HuH-7 (cell line): ENCODE measurements at places on chromosomes 3 and 15.

DNA sequence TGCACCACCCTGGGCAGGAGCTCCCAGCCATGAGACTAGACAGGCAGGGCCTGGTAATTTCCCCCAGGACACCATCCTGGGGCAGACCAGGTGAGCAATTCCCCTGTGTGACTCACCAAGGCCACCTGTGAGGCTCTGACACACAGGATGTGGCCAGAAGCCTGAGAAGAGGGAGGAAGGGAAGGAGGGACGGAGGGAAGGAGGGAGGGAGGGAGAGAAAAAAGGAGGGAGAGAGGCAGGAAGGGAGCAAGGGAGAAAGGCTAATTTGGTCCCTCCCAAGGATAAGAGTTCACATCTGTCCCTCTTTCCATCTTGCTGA is 25.9 kb downstream of the WNT7A start:
- DNase-seq = no peak

GRCh38 chr3:123412076-123412475 is 36.8 kb downstream of the ADCY5 start:
- no peak for DNase-seq

DNA sequence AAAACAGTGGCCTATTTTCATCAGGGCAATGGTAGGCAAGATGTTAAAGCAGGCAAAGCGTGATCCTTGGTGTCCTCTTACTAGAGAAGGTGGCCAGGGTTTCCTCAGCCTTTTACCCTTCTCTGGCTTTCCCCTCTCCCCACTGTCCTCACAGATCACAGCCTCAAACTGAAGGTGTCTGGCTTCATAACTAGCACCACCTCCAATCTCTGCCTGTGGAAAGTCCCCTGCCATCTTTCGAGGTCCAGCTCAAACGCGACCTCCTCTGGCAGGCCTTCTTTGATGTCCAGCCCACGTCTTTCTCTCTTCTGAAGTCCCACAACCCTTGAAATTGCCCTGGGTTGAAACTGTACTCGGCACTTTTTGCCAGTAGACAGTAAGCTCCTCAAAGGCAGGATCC is 35.9 kb downstream of the CYP19A1 start:
- DNase-seq = no peak

DNA sequence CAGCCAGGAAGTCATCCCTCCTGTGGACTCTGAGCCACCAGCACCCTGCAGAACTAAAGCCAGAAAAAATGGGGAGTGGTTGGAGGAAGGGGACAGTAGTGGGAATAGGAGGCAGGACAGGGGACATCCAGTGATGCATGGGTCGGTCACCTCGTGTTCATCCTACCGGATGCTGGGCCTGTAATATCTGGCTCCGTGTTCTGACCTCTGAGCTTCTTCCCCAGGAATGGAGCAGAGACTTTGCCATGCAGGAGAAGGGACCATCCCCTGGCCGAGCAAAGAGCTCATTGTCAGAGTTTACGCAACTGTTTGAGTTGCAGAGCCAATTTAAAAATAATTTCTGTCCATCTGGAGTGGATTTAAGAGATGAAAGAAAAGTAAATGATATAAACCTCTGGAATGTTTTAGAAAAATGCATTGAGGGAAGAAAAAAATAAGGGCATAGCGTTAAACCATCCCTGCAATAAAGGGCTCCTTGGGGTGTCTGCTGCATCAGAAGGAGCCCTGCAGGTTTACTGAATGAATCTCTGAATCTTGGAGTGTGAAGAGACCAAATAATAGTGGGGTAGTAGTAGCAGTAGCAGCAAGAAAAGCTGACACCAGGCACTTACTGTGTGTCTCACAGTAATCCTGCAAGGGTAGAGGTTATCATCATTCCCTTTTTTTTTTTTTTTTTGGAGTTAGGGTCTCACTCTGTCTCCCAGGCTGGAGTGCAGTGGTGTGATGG is 70.9 kb downstream of the AAGAB start:
- DNase-seq = no peak

DNA sequence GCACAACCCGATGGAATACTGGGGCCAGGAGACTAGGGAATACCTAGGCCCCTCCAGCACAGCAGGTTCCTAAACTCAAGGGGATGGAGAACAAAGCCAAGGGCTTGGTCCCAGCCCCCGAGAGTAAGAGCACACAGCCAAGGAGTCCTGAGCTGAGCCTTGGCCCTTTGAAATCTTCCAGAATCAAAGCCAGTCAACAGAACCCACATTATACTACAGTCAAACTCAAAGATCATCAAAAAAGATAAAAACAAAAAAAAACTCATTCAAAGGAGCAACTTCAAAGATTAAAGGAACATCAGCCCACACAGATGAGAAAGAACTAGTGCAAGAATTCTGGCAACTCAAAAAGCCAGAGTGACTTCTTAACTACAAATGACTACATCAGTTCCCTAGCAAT is 217.0 kb downstream of the ISL2 start:
- DNase-seq = no peak

GRCh38 chr3:138578961-138579574 is 15.0 kb downstream of the CEP70 start:
- no peak for DNase-seq

DNA sequence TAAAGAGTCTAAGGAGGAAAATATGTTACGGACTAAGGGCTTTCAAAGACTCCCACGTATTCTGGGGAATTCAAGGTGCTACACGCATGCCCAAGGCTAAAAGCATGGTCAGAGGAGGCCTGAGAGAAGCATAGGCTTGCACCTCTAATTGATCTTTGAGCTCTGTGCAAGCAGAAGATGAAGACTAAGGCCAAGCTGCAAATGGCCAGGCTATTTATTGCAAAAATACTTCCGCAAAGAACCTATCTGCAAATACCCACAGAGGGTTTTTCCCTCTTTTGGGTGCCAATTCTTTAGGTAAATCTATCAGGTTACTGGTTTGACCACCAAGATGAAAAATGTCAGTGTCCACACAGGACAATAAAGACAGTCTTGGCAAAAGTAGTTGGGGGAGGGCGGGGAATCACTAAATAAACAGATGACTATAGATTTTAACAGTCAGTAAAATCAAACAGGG is 119.5 kb downstream of the STAG1 start:
- peak; percentile 8 for DNase-seq

DNA sequence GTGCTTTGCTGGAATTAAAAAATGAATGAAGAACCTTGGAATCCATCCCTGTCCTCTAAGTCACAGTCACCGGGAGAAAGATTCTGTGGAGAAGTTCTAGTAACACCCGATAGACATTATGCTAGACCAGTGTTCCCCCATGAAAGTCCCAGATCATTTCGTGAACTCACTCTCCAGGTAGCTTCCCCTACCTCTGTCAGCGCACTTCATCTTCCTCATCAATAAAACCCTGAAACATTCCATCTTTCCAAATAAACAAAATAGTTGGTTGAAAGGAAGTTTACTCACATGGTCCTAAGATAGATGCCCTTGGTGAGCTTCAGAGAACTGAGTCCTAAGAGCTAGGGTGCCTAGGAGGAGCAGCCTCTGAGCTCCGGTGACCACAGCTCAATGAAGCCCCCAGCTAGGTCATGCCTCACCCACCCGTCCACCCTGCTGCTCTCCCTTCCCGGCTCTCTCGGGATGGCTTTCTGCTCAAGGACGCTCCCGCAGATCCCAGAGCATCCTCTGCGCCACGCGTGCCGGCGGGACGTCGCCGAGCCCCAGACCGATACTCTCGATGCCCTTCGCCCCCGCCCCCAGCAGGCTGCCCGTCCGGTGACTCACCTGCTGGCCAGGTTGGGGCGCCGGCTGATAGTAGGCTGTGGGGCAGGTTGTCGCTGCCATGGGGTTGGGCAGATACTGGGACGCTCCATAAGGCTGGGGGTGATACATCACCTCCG is 776 bp downstream of the VGLL3 start:
- DNase-seq = peak; percentile 28

DNA sequence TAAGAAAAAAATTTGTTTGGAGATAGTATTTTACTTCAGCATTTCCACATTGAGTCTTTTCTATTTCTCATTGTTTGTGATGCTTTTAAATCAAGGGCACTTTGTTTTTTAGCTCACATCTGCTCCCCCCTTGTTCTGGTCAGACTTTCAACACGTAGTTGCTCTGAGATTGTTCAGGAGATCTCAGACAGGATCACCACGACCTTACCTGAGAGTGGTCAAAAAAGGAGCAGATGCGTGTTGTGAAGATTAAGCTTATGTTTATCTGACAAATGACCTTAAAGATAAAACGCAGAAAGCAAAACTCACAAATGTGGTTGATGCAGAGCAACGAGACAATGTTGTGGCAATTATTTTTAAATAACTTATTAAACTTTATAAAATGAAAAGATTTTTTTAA is 298.3 kb downstream of the ROBO2 start:
- no peak for DNase-seq

- no peak for DNase-seq
Measured at GRCh38 chr15:99058421-99058870, 46.4 kb upstream of the SYNM start.

DNA sequence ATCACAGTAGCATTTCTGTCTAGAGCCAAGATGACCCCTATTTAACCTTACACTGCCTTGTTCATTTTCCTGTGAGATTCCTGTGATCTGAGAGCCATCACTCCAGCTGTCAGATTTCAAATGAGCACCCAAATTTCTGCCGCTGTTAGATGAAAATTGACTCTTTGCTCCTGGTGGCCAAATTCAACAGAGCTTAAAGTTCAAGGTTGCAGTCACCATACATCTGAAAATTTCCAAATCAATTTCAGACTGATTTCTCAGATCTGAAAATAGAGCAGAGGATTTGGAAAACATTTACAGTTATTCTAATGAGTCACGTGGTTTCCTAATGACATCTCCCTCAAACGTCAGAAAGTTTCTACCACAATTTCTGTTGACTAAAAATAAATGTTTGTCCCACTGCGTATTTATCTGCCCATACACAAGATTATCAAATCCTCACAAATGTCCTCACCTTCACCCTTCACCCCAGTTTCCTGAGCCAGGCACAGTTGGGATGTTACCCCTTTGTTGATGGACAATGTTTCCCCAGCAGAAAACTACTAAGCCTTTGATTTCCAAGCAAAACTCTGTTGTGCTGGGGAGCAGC is 16.4 kb downstream of the HDC start:
- no peak for DNase-seq

GRCh38 chr3:13243586-13243985 is 170.4 kb upstream of the IQSEC1 start:
- no peak for DNase-seq

- DNase-seq = no peak
Measured at GRCh38 chr3:129491794-129492193, 36.6 kb upstream of the RHO start.

- DNase-seq = peak; percentile 78
Measured at GRCh38 chr3:9422712-9423424, 25.5 kb downstream of the SETD5 start.

- DNase-seq = no peak
Measured at GRCh38 chr15:47194718-47195117, 522.6 kb upstream of the SEMA6D start.

- DNase-seq = no peak
Measured at GRCh38 chr3:197507081-197507480, 48.7 kb downstream of the BDH1 start.

DNA sequence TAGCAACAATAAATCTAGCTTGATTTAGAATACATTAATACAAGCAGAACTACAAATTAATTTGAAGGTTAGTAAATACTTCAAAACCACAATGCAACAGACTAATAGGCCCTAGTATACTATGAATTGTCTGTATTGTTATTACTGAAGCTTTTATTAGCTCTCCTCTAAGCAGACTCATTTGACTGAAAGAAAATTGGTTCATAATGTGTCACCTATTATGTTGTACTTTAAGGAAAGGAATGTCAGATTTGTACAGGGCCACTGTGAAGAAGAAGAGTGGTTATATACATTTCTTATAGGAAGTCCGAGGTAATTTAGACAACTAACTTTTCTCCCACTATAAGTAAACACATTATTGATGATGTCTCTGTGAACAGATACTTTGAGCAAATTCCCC is 954.5 kb downstream of the ZPLD1 start:
- no peak for DNase-seq

- DNase-seq = no peak
Measured at GRCh38 chr15:71238926-71239325, 123.7 kb downstream of the THSD4 start.

GRCh38 chr15:67142767-67143100 is 77.3 kb downstream of the SMAD3 start:
- DNase-seq = no peak

DNA sequence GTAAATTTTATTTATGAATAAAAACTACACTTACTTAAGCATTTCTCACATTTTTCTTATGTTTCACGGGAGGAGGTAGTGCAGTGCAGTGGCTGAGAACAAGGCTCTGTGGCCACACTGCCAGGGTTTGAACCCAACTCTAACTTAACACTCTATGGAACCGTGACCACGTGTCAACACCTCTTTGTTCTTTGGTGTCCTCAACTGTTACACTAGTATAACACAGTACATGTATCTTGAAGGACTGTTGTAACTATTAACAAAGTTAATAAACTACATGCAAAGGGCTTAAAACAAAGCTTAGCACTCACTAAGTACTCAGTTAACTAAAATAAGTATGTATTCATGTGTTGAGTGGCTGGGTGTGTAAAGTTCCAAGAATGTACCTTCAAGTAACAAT is 19.5 kb downstream of the CD47 start:
- DNase-seq = no peak

- DNase-seq = no peak
Measured at GRCh38 chr15:98506711-98507110, 141.6 kb upstream of the IGF1R start.

- no peak for DNase-seq
Measured at GRCh38 chr15:90667073-90667754, 49.9 kb upstream of the BLM start.

- DNase-seq = no peak
Measured at GRCh38 chr3:13671482-13672233, 122.7 kb downstream of the FBLN2 start.

DNA sequence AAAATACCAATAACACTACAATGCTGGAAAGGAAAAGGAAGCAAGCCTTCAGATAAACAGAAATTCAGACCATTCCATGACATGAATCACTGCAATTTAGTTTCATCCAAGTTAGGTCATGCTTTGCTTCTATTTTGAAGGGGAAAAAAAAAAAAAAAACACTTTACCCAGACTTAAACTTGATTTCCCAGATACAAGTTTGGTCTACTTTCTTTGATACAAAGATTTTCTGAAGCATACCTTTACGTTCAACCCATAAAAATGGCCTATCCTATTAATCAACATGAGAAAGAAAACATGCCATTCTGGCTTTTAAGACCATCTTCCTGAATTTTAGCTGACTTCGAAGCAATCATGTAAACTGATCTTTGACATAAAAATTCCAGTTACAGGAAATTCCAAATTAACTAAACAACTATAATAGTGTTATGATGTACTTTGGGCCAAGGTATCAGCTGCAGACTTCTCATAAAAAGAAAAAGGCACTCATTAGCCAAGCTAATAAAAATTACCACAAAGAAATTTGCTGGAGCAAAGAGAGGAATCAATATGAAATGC is 12.6 kb downstream of the OSBPL10 start:
- DNase-seq = no peak
